ENCODE measurements at places on chromosomes 2 and 18.
A peak's percentile ranks its signal among the peaks of the same experiment; 100 is the strongest.

GRCh38 chr2:28678944-28679343 is 72.7 kb upstream of the PPP1CB start:
- no peak for DNase-seq

DNA sequence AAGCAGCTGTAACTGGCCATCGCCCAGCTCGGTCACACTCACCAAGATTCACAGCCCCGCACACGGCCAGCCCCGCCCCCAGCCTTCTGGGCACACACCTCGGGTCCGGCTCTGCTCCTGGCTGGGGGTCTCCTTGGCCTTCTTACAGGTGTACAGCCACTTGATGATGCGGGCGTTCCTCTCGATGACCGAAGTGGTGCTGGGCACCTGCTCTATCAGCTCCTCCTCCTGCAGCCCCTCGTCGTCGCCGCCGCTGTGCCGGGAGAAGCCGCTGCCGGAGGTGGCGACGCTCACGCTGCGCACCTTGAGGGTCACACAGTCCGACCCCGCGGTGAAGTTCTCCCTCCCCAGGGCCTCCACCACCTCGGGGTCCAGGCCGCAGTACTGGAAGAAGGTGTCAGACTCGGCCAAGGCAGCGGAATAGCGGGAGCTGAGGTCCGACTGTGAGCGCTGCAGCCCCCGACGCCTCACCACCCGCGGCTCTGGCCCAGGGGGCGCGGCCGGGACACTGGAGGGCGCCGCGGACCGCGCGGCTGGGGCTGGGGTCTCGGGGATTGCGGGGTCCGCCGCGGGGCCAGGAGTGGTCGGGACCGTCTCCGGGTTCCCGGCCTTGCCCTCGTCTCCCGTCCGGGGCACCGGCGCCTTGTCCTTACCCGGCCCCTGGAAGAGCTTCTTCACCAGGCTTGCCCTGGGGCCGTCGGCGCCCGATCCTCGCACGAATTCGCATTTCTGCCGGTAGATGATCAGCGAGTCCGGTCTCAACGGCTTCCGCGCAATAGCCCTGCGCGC is 769 bp downstream of the FAM110C start:
- DNase-seq, result no peak

DNA sequence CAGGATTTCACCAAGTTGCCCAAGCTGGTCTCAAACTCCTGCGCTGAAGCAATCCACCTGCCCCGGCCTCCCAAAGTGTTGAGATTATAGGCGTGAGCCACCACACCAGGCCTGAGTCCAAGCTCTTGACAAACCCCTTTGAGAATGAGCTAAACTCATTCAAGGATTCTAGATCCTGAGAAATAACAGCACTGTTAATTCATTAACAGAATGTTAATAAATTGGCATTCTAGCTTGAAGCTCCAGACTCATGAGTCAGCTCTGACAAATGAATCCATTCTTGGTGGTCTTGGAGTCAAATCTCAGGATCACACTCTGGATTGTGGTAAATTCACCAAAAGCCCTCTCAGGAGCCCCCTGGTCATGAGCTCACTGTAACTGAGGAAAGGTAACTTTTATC is 1.8 kb downstream of the NARS1 start:
- no peak for DNase-seq

GRCh38 chr2:184336688-184337087 is 261.6 kb upstream of the ZNF804A start:
- no peak for DNase-seq

- no peak for DNase-seq
These were observed 448.3 kb downstream of the ARHGAP15 start for GRCh38 chr2:143577489-143577888.

- DNase-seq, result no peak
These were observed 36.2 kb downstream of the KIAA2012 start for GRCh38 chr2:202109139-202109736.

DNA sequence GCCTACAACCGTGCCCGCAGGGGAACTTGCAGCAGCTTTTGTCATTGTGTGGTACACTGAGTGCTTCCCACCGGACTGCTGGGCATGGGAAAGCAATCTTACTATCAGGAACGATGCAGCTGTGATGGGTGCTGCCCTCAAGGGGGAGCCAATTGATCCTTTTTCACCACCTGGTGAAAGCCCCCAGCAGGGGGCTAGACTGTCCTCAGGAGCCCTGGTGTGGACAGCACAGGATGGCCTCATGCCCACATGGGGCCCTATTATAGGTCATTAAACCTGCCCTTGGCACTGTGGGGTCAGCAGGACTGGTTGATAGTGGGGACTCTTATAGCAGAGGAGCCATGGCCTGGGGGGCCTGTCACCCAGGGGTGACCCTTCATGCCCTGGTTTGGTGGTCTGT is 172.2 kb downstream of the GLI2 start:
- peak; percentile 4 for DNase-seq

- no peak for DNase-seq
These were observed 459.8 kb upstream of the SLC14A2 start for GRCh38 chr18:45155526-45155925.

- DNase-seq, result no peak
These were observed 12.0 kb upstream of the GTF2A1L start for GRCh38 chr2:48605482-48606175.

DNA sequence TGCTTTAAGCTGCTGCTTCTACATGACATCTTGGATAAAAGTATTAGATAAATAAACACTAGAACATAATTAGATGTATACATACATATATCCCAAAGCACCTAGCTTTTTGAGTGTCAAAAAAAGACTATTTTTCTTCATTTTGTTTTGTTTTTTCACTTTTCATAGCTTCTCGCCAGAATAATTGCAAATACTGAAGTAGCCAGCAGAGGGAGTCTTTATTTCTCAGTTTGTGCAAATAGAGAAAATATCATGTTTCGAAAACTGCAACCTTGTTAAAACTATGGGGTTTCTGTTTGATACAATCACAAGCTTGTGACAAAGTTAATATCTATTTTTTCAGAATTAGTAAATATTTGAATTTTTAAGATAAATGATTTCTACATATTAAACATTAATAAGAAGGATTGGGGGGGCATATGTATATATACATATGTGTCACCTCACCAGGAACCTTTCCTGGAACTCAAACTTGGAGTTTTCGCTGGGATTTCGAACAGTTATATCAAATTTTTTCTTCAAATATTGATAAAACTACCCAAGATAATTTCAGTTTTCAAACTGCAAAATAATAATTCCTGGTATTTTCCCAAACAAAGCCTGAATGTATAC is 61.0 kb downstream of the GRB14 start:
- peak; percentile 41 for DNase-seq

DNA sequence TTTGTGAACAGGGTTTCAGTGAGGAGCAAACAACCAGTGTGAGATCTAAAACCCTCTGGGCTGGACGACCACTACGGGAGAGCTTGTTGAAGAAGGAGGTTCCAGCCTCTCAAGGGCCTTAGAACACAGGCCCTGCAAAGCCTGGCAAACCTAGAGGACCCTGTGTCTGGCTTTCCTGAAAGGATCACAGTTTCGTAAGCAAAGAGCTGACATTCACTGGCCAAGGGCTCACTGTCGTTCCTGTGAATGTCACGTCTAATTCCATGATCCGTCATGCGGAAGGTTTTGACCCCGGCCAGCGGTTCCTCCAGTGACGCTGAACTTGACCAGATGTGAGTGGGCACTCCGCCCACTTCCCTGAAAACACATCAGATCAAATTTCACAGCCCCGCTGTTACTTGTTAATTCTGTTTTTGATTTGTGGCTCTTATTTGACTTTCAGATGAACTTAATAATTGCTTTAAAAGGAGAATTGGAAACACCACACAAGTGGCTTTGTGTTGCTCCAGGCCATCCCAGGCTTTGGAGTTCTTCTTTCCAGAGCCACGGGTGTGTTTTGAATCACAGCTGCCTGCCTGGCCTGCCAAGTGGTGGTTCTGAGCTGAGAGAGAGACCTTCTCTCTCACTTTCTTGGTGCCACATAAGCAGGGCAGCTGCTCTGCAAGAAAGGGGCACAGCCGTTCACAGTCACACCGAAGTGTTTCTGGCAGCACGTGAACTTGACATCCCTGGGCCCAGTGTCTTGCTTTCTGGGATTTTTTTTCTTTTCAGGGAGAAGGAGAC is 308.4 kb downstream of the NDUFA10 start:
- no peak for DNase-seq

GRCh38 chr18:64253873-64254272 is 105.0 kb upstream of the LINC00305 start:
- no peak for DNase-seq

- DNase-seq, result no peak
These were observed 64.8 kb upstream of the CYTIP start for GRCh38 chr2:157508676-157509075.

- no peak for DNase-seq
These were observed 114.7 kb downstream of the KCNF1 start for GRCh38 chr2:11026286-11026921.

- DNase-seq, result no peak
These were observed 6.6 kb downstream of the PSD4 start for GRCh38 chr2:113180131-113180946.

DNA sequence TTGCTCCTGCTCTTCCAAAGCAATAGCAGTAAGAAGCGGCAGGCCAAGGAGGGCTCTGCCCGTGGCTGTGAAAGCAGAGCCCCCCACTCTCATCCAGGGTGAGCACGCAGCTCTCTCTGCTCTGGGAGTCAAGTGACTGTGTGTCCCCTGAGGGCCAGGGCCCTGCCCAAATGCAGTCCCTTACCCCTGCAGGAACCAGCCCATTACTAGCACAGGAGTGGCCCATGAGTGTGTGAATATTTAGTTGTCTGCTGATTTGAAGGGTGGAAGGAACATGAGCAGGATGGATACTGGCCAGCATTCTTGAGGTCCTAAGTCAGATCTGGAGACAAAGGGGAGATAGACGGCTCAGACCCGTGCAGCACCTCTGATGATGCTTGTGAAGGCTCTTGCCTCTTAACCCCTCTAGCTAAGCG is 69.7 kb upstream of the FOSL2 start:
- DNase-seq, result no peak

DNA sequence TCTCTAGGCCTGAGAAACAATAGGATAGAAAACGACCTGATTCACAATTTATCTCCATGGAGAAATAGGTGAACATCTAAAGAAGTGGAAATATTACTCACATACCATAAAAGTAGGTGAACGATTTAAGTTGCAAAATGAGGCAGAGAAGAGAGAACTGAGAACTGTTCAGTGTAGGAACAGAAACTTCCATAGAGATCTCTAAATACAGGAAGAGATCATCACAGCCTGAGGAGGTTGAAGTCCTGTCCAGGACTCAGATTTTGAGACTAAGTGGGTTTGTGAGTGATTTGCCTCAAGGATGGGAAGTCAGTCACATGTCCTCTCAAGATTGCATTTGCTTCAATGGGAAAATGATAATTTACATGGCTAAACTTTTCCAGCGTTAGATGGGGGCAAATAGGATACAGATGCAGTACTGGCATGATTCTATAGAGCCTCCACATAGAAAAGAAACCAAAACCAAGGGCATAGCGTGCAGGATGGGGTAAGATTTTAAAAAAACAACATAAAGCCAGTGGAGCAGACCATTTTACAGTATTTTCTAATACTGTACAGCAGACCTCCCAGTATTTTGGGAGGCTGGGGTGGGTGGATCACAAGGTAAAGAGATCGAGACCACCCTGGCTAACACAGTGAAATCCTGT is 68.8 kb downstream of the MEP1B start:
- DNase-seq, result no peak

GRCh38 chr2:23379220-23379695 is 5.7 kb upstream of the KLHL29 start:
- no peak for DNase-seq

DNA sequence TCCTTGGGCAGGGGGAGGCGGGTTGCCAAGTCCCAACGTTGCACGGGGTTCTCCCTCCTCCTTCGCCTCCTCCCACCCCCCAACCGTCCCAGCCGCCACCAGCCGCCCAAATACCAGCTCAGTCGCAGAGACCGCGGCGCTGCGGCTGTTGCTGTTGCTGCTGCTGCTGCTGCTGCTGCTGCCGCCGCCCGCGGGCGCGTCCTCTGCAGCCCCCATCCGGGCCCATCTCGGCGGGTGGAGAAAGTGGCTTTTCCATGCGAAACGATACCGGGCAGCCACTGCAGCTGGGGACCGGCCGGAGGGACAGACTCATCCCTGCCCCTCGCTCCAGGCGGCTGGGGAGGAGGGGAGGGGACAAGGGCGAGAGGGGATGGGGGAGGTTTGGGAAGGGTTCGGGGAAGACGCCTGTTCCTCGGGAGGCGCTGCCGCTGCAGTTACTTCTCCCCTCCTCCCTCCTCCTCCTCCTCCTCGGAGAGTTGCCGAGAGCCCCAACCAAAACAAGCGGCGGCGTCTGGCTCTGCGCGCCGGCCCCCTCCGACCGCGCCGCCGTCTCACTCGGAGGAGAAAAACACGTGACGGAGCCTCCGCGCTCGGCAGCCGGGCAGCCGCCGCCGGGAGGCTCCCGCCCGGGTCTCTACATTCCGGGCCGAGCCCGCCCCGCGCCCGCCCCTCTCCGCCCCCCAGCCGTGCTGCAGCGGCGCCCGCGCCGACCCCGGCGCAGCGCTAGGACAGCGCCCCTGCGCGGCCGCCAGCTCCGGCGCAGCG is at the start of gene IRS1:
Gene IRS1, minus strand, starts transcription at position 610 of the 765 bp plus-strand sequence. CDS start 1,082 bp downstream, outside the sequence.
- DNase-seq, result peak; percentile 81

DNA sequence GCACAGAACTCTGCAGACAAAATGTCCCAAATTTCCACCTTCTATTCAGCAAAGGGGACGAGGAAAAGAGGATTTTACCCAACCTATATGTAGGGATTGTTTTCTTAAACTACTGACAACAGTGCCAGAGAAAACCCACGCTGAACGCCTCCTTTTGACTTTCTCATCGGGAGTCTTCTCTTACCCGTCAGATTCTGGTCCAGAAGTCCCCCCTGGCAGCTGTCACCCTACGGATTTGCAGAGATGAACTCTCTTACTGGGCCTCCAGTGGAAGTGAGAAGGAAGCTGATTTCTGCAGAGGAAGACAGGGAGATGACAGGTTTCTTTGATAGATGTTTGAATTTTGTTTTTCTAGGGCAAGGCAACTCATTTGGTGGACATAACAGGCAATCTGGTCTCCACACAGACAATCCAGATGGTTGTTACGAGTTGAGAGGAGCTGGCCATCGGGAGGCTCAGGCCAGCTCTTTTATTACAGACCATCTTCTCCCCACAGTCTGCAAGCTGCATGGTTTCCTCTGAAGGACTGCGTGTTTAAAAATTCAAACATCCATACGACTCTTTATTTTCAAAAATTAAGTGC is 804.3 kb downstream of the RNF144A start:
- DNase-seq, result no peak

DNA sequence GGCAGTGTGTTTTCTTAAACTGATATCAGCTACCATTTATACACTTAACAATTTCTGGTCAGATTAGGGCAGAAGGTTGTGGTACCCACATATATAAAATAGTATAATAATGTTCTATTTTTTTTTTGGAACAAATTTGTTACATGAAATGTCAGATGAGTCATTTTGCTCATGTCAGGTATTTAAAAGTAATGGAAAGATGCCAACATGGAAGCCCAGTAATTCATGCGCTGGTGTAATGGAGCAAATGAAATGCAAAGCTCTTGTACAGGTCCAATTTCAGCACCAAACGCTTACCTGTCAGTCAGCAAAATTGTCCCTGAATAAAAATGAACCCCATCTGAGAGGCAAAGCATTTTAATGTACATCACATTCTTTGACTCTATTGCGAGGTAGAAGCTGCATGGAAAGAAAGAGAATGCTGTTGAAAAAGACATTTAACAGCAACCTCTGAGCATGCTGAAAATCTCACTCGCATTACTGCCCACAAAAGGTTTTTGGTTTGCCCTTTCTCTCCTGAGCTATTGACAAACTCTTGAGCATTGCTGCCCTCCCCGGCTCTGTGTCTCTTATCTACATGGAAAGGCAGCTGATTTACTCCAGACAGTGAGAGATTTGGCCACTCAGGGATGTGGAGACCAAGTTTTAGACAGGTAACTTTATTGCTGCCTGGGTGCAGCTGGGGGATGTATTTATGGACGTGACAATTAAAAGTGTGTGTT is 217.5 kb downstream of the CAMKMT start:
- no peak for DNase-seq

GRCh38 chr2:130286983-130287655 is 55.6 kb upstream of the IMP4 start:
- no peak for DNase-seq
